ENCODE measurements at places on chromosomes 3 and 15.

DNA sequence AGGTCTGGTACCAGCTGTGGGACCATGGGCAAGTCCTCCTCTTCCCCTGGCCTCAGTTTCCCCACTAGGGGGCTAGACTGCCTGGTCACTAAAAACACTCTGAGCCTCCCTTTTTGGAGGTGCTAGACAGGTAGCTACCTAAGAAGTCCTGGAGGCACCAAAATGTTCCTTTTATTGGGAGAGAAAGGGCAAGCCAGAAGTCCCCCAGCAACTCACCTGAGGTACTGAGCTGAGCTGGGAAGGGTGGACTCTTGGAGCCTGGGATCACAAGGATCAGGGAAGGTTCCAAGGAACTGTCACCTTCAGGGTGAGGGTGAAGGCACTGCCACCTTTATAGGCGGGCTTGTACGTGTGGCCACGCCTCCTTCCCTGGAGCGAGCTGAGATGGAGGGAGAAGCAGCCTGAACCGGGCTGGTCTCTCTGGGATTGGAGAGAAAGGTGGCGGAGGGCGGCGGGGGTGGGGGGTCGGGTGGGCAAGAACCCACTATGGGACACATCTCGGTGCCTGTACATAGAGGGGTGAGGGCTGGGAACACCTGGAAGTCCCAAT, at the start of gene CYP1A1:
TSS of gene CYP1A1 (minus strand) at position 304 of the 550 bp plus-strand sequence. CDS start 2,431 bp downstream, outside the sequence.
- no peak for DNase-seq

- DNase-seq = peak; percentile 27
Observed at GRCh38 chr3:119662604-119663373, 2.4 kb upstream of the POPDC2 start.

- DNase-seq = no peak
Observed at GRCh38 chr15:28974142-28974541, 88.4 kb downstream of the APBA2 start.

DNA sequence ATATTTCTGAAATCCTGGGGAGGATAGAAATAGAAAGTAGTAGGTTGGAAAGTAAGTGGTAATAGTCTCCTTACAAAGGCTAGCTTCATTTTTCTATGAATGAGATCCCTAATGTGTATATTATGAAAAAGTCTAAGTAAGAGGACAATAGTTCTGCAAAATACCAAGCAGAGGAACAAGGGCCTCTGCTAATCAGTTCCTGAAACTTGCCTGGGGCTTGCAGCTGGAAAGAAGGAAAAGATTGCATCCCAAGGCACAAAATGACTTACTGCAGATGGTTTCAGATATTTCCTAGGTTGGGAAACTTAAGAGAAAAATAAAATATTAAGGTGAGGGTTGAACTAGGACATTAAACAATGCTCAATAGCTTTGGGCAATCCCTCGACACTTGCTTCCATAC, 293.6 kb downstream of the GAP43 start:
- DNase-seq = no peak

All from suppressor macrophage treated with lipopolysaccharide for 4 hours (primary cell).